Esophagus muscularis mucosa (tissue), 4 donors: ENCODE measurements at places on chromosomes 3 and 15.

- DNase-seq = no peak
Observed at GRCh38 chr15:65460741-65461347, 38.1 kb upstream of the IGDCC4 start.

- no peak for DNase-seq
Observed at GRCh38 chr3:172359231-172359630, 89.0 kb downstream of the GHSR start.

- no peak for DNase-seq
Observed at GRCh38 chr3:184135911-184136260, 728 bp downstream of the EIF2B5 start.

- no peak for DNase-seq
Observed at GRCh38 chr3:23915537-23916108, 1.2 kb downstream of the NKIRAS1 start.

- DNase-seq = no peak
Observed at GRCh38 chr3:41593774-41594173, 368.1 kb downstream of the ULK4 start.

- no peak for DNase-seq
Observed at GRCh38 chr3:9036404-9037131, 73.3 kb upstream of the RAD18 start.

GRCh38 chr3:169813757-169814517 is 1.2 kb upstream of the LRRC34 start:
- no peak for DNase-seq

- no peak for DNase-seq
Observed at GRCh38 chr3:191473661-191474198, 12.8 kb downstream of the PYDC2 start.

DNA sequence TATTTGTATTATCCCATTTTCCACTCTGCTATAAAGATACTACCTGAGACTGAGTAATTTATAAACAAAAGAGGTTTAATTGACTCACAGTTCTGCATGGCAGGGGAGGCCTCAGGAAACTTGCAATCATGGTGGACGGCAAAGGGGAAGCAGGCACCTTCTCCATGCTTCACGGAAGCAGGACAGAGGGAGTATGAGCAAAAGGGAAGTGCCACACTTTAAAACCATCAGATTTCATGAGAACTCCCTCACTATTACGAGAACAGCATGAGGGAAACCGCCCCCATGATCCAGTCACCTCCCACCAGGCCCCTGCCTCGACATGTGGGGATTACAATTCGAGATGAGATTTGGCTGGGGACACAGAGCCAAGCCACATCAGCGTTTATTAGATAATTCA is 172.8 kb downstream of the NR2F2 start:
- DNase-seq = peak; percentile 42

DNA sequence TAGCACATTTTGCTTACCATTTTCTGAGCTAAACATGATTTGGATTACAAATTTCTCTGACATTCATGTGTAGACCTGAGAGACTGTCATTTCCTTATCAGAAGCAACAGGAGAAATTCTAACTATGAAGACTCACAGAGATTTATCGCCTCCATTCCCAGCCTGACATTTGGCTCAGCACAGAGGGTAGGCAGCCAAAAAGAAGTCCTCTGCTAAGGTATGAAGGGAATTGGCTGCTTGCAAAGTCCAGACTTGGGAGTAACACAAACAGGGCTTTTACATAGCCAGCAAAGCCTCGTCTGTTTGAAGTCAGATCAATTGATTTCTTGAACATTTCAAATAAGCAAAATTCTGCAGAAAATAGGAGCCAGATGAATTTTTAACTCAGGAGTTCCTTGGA is 57.0 kb upstream of the CMSS1 start:
- DNase-seq = no peak

GRCh38 chr3:183560607-183561006 is 5.1 kb upstream of the KLHL6 start:
- no peak for DNase-seq

- no peak for DNase-seq
Observed at GRCh38 chr3:49717211-49717958, 2.1 kb downstream of the AMIGO3 start.

DNA sequence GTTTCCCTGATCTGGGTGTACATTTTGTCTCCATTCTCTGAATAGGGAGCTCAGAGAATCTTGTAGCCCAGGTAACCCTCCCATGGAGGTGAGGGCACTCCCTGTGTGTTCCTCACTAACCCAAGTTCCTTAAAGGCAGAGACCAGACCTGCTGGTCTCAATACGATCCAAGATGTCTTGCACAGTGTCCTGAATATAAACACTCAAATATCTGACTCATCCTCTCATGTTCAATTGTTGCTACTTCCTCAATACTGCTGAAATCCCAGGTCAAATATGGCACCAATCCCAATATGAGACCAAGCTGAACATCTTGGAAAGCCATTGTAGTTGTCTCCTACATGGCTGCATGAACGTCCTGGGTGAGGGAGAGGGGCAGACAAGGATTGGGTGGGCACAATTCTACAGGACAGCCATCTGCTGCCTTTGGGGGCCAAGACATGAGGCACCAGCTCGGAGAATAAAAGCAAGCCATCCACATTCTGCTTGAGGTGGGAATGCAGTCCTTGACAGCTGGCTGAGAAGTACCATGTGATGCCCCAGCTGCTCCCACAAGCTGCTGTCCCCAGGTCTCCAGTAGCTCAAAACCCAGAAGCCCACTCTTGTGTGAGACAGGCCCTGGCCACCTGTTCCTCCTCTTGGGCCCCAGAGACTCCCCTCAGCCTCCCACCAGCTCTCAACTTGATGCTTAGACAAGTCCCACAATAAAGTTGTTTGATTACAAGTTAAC is 18.2 kb downstream of the TBC1D2B start:
- DNase-seq = no peak

DNA sequence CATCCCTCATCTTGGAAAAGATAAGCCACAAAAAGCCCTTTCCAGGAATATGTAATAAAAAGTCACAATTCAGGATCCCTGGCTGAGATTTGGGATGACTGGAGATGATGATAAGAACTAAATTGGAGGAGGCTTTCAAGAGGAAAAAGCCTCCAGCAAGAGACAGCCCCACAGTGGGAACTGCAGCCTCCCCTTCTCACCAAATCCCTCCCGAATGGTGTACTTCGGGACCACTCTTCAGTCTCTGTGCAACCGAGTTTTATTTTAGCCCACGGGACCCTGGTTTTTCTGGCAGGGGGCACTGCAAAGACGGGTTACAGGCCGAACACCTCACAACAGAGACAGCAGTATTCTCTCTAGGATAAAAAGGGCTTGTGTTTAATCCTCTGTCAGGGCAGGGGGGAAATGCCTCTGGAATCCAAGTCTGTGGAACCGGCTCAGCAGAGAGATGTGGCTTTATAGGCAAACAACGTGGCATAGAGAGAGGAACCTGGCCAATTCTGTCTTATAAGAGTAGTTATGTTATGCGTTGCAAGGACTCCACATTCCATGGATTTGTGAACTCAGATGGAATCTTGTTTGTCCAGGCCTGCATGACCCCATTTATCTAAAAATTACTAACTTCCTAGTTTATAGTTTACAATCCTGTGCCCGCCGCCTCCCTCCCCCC is 1.2 kb upstream of the LMCD1 start:
- DNase-seq = no peak

DNA sequence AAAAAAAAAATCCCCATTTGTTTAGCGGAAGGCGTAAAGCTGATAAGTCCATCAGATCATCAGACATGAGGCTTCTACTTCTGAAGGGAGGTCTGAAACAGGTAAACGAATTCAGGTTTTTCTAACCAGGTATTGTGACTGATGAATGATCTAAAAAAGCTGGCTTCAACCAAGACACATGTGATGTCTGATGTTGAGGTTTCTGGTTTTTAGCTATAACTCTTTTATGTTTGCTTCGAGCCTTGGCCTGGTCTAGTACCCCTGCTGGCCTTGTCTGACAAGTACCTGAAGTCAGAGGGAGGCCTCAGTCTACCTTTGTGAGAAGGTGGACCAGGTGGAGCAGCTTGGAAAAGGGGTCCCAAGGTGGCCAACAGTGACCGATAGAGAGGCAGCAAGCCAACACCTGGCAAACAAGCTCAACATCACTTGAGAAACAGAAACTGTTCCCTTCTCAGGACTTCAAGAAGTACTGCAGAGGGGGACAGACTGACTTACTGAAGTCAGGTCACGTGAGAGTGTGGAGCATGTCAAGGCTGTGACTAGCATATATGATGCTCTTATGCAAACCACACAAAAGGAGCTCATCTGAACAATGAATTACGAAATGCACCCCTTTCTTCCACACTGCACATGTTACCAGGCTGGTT is 33.0 kb upstream of the CA12 start:
- no peak for DNase-seq

- DNase-seq = no peak
Observed at GRCh38 chr3:123258811-123259420, 57.2 kb downstream of the SEC22A start.
